ENCODE measurements at places on chromosomes 7 and 10.

- no peak for DNase-seq
Measured at GRCh38 chr10:7322623-7323022, 88.2 kb downstream of the SFMBT2 start.

GRCh38 chr10:25766687-25767221, 167.3 kb upstream of the MYO3A start:
- no peak for DNase-seq

- peak; percentile 86 for DNase-seq
Measured at GRCh38 chr10:119521443-119522204, 20.9 kb downstream of the RGS10 start.

GRCh38 chr10:109663122-109663521, 260.2 kb downstream of the XPNPEP1 start:
- DNase-seq: no peak

DNA sequence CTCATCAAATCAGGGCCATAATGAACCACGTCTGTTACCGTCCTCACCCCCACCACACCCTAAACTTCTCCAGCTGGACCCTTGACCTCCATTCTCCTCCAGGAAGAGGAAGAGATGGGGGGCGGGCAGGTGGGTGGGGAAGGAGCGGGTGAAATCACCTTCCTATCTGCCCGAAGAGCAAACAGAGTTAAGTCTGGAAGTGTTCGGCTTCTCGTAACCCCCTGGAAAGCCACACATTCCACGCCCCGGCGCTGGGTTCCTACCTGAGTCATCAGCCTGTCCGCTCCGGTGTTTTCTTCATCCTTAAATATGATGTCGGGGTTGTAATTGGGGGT, 736 bp downstream of the SHH start:
- peak; percentile 57 for DNase-seq

- DNase-seq: no peak
Measured at GRCh38 chr7:22633286-22633953, 93.6 kb upstream of the IL6 start.

GRCh38 chr10:133126431-133127290, 33.4 kb upstream of the KNDC1 start:
- DNase-seq: no peak

- DNase-seq: peak; percentile 76
Measured at GRCh38 chr10:101602761-101603398, 14.8 kb downstream of the DPCD start.

DNA sequence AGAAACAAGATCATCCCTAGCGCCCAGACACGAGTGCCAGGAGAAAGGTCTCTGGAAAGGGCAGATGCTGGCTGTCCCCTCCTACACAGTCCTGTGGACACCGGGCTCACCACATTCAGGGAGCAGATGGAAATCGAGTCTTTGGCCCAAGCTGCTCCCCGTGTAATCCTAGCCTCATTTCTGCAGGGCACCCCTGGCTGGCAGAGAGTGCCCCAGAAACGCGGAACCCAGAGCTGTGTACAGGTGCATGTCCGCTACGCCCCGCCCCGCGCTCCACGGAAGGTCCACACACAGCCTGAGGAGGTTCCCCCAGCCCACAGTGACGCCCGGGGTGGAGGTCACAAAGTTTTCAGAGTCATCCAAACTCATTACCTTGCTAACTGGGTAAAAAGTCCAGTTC, 202.8 kb downstream of the MAD1L1 start:
- no peak for DNase-seq

- DNase-seq: no peak
Measured at GRCh38 chr10:44393051-44393630, 8.2 kb upstream of the CXCL12 start.

DNA sequence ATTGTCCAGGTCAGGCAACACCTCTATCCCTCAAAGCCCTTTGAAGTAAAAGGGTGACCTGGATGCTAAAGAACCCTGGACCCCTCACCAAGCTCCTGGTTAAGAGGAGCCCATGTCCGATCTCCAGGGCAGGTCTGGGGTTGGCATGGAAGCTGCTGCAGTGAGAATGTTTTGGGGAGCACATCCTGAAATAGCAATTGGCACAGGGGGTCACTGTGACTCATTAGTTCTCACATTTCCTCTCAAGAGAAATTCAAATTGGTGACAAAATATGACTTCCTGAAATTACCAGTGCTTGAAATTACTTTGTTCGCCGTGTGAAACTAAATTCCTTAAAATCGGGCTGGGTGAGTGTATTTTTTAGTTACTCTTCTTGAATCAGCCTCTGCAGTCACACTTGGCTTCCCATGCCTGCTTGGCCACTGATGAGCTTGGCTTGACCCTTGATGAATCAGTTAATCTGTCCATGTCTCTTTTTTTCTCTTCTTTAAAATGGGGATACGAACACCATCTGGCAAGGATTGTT, 18.8 kb upstream of the ARHGAP22 start:
- DNase-seq: no peak

GRCh38 chr10:117432866-117433265, 57.6 kb upstream of the PDZD8 start:
- no peak for DNase-seq

DNA sequence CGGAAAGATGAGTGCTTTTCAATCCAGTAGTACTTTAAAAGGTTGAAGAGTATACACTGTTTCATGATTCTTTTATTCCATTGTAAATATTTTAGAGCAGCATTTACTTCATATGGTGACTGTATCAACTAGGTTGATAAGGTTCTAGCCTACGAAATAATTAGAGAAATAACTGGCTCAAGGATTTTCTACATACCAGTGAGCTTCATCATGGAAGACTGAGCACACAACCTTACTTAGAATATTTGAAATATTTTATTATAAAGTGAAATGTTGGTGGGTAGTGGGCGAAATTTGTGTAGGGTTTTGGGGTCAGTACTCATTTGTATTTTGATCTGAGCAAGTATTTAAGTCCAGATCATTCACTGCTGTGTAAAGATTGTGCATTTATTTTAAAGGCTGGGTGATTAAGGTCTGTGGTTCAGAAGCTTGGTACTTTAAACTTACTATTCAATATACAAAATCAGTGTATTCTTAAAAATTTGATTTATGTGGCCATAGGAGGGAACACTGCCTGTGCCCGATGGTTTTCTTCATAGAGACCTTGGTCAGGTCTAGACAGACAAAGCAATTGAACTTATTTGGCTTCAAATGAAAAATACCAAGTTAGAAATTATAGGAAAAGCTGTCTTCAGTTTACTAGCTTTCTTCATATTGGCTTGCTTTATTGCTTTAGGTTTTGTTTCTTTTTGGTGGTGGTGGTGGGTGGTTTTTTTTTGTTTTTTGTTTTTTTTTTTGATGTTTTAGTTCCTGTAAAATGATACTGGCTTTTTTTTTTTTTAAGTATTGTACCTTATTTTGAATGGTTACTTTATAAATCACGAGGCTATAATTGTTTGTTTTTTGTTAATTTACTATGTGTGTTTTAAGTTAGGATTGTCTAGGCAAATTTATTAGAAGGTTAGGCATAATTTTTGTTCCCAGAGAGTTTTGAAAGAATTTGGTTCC, 3.0 kb downstream of the KMT2E start:
- no peak for DNase-seq

DNA sequence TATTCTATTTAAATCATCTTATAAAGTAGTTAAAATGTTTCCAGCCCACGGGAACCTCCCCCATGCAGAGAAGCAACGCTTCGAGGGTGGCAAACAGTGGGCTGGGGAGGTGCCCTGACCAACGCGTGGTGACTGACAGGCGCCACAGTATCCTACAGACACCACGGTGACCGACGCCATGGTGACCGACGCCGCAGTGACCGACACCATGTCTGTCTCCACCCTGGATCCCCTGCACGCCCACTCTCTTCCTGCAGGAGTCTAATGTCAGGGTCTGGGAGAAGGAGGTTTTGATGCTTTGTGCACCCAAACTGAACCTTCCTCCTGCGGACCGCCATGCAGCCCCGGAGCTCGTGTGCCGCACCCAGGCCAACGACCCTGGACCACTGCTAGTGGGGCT, 464.4 kb downstream of the PTPRN2 start:
- DNase-seq: no peak

GRCh38 chr7:120941064-120941463, 9.5 kb upstream of the ING3 start:
- no peak for DNase-seq

GRCh38 chr10:67853512-67853911, 15.5 kb upstream of the DNAJC12 start:
- DNase-seq: no peak

GRCh38 chr10:126372396-126372795, 15.9 kb downstream of the ADAM12 start:
- DNase-seq: no peak

DNA sequence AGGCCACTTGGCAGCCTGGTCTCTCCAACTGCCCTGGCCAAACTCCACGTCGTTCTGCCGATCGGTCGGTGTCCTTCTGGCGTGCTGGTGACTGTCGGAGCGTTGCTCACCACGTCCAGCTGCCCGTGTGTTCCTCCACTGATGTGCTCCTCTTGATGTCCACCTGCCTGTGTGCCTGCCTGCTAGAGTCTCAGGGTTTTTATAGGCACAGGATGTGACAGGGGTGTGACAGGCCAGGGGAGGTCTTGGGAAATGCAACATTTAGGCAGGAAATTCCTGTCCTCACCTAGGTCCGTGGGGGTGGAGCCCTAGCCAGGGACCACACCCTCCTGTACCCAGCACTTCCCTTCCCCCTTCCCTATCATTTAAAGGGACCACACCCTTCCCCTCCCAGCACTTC, 25.2 kb upstream of the CFAP46 start:
- no peak for DNase-seq

- DNase-seq: no peak
Measured at GRCh38 chr7:152354061-152354460, 81.7 kb downstream of the KMT2C start.

GRCh38 chr7:98105942-98106544, 619 bp upstream of the LMTK2 start:
- no peak for DNase-seq

GRCh38 chr10:12481924-12482323, 132.6 kb downstream of the CAMK1D start:
- no peak for DNase-seq

DNA sequence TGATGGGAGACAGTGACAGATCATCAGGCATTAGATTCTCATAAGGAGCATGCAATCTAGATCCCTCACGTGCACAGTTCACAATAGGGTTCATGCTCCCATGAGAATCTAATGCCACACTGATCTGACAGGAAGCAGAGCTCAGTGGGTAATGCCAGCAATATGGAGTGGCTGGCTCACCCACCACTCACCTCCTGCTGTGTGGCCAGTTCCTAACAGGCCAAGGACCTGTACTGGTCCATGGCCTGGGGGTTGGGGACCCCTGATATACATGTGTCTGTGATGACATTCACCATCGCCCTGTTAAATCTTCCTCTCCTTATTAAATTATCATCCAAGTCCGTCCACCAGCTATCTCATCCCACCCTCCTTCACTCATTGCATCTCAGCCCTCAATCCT, 118.4 kb downstream of the TEX36 start:
- DNase-seq: no peak

- no peak for DNase-seq
Measured at GRCh38 chr10:65798133-65798532, 1127.7 kb upstream of the LRRTM3 start.

- DNase-seq: no peak
Measured at GRCh38 chr10:127024685-127025435, 119.6 kb downstream of the DOCK1 start.

DNA sequence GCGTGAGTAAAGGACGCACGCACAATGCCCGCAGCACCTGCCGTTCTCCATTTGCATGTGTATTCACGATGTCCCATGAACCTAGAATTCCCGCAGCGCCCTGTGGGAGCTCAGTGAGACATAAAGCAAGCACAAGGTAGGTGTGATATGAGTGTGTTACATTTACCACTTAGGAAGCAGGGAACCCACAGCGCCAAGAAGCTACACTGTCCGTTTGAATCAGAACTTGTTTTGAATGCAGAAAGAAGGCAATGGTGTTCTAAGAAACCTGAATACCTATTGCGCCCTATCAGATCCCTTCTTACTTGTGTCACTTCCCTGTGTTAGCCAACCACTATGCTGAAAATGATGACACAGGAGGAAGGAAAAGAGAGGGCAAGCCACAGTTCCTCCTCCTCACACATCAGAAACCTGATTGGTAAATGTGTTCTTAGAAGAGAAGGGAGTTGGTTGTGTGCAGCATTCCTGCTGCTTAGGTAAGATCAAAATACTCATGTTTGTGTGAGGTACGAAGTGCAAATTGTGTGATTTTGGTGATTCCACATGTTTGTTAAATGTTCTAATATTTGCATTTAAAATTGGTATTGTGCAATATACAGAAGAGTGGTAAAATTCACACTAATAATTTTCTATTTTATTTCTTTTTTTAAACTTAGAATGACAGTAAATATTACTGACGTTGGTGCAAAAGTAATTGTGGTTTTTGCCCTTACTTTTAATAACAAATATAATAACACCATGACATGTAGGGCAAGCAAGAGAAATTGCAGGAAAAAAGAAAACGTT, 185.4 kb downstream of the SEC23IP start:
- no peak for DNase-seq

GRCh38 chr10:93152136-93152535, 78.4 kb downstream of the CYP26A1 start:
- no peak for DNase-seq

GRCh38 chr7:84971360-84971759, 215.5 kb downstream of the SEMA3D start:
- no peak for DNase-seq

DNA sequence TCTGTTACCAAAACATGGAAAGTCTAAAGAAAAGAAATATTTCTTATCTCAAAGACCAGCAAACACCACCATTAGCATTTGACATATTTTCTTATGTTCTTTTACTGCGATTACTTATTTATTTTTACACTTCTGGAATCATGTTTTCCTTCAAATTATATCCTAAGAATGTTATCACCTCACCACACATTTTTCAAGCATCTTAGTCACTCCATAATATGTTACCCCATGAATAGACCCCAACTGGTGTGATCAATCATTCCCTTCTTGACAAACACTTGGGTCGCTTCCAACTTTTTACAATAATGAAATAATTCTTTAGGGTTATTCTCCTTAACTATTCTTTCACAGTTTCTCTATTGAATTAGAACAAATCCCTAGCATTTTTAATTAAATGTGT, 67.4 kb downstream of the AMPH start:
- no peak for DNase-seq

- no peak for DNase-seq
Measured at GRCh38 chr10:89470628-89471027, 56.3 kb downstream of the IFIT5 start.

GRCh38 chr7:22121702-22122474, 176.2 kb upstream of the CDCA7L start:
- DNase-seq: no peak

- no peak for DNase-seq
Measured at GRCh38 chr10:29980084-29980483, 79.3 kb downstream of the JCAD start.

DNA sequence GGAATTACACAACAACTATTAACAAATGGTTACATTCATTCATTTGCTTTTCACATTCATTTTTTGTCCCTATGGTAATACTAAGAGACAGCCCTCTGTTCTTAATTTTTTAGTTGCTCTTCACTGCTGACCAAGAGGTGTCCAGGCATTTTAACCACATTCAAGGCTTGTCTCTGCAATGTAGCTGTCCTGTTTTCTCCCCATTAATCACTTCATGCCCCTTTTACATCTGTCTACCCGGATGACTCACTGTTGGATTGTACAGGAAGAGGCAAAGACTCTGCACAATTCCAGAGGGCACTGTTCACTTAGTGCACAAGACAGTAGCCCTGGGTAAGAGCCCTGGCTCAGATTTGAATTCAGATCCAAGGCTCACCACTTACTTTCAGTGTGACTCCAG, 168.5 kb downstream of the NOC3L start:
- DNase-seq: no peak

Measured in 8988T (cell line).